ENCODE measurements at places on chromosomes 5 and 9.

DNA sequence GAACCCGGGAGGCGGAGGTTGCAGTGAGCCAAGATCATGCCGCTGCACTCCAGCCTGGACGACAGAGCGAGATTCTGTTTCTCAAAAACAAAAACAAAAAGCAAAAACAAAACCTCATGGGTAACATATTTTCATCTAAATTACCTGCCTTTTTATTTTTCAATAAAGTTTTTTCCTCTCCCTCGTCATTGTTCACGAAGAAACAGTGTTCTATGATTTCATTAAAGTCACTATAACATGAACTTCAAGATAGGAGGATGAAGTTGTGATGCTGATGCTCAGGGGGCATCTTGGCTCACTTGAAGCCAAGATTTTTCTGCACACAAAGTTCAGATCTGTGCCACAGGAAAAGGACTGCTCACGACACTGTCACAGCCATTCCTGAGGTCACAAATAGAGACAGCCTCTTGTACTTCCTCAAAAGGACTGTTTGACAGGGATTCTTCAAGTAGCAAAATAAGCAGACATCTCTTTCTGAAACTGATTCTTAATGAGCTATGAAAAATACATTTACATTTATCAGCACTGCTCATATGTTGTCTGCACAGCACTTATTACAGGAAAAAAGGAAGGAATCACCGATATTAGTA is 16.1 kb downstream of the NIPSNAP3B start:
- DNase-seq = no peak

DNA sequence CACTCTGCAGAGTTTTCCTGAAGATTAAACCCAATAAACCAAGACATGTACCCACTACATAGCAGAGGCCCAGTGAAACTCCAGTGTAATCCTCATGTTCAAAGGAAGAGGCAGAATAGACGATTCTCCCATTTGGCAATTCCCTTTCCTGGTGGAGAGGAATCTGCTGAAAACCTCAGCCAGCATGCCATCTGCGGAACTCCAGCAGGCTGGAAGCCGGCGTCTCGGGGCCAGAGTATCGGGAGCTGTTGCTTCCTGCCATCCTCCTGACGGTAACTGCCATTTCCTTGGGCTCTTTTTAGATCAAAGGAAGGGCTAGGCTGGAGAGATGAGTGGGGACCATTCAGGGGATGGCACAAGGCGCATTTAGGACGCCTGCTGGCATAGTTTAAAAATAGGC is 20.5 kb downstream of the NEURL1B start:
- DNase-seq = no peak

- no peak for DNase-seq
Observed at GRCh38 chr5:167814828-167815227, 476.6 kb upstream of the WWC1 start.

DNA sequence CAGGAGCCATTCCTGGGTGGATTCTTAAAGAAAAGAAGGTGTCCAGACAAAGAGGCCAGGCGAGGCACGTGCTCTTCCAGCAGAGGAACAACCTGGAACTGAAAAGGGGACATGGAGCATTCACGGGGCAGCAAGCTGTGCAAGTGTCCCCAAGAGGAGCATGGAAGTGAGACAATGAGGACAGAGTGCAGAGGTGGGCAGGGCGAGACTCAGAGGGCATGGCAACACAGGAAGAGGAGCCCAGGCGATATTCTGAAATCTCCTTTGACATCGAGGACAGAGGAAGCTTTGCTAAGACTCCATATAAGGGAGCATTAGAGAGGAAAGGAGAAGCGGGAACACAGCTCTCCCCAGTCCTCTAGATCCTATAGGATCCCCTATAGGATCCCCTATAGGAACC is 29.4 kb upstream of the SPATA31E1 start:
- no peak for DNase-seq

GRCh38 chr5:172806897-172807672 is 27.0 kb upstream of the ERGIC1 start:
- DNase-seq = peak; percentile 96

DNA sequence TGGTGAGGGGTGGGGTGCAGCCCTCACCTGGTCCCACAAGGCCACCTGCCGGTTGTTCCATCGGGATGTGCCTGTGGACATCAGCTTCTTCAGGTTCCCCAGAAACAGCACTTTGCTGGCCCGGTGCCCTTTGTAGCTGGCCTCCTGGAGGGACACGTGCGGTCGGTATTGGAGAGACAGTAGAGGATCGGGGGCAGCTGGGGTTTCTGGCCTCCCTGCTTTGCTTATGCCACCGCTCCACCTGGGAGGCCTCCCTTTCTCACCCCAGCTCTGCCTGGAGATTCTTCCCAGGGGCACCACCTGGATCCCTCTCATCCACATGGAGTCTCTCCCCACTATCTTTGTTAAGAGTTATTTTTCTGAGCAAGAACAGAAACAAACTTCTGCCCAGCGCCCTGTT is 13.1 kb upstream of the TRIM14 start:
- no peak for DNase-seq

- no peak for DNase-seq
Observed at GRCh38 chr9:123964761-123965160, 34.8 kb upstream of the DENND1A start.

DNA sequence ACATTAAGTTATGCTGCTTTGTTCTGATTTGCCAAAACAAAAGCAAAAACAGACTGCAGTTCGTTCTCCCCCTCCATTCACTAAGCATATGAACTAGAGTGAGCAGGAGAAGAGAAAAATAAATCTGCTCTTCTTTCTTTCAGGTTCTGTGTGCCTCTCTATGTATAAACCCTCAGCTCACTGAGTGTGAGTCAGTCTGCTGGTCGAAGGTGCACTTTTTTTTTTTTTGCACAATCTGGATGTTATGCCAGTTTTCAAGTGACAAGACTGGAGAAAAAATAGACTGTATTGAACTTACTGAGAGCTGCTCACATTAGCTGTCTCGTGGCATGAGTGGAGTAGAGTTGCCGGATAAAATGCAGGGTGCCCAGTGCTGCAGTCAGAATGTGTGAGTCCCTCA is 244.6 kb upstream of the ATP10B start:
- no peak for DNase-seq

GRCh38 chr5:923281-923873 is 30.7 kb downstream of the TRIP13 start:
- peak; percentile 62 for DNase-seq

- DNase-seq = no peak
Observed at GRCh38 chr9:125655691-125656410, 51.2 kb downstream of the MAPKAP1 start.

DNA sequence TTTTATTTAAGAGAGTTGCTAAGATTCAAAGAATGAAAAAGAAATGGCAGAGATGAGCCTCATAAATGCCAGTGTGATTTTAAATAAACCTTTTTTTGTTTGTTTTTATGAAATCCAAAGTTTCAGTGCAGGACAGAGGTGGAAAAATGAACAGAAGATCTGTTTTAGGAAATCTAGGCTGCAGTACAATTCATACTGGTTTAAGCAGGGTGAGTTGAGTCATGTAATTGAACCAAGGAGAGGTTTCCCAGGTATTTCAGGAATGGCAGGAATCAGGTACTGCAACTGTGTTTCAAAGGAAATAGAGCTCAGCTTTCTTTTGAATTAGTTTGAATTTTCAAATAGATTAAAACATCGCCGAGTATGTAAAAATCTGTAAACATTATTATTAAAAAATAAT is 3.0 kb upstream of the ANKRD31 start:
- no peak for DNase-seq

DNA sequence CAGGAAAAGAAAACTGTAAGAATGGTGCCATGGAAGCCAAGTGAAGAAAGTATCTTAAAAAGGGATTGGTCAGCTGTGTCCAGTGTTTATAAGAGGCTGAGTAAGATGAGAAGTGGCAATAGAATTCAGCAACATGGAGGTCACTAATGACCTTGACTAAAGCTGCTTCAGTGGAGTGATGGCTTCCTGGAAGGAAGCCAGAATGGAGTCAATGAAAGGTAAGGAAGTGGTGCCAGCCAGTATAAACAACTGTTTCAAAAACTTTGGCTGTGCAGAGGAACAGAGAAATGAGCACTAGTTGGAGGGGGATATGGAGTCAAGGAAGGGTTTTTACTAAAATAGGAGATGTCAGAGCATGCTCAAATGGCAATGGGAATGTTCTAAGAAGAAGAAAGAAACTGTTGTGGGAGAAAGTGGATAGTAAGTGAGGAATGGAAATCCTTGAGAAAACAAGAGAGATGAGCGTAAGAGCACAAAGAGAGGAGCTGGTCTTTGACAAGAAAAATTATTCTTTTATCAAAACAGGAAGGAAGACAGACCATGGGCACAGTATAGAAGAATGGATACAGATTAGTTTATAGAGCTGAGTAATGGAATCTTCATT is 11.1 kb upstream of the NRG2 start:
- DNase-seq = no peak

DNA sequence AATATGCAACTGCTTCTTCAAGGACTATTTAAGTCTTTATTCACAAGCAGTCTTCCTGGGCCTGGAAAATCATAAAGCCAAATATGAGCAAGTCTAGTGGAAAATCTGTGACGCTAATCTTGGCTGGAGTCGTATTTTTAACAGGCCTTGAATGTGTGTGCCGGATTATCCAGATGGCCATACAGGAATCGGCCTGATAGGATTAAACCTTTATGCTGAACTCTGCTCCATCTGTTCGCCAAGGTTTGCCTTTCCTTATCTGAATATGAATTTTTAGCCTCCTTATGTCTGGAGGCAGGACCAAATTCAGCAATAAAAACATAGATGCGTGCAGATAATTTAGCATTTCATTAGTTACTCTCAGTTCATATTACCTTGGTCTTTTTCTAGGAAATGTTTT is 294.5 kb downstream of the EBF1 start:
- DNase-seq = no peak

DNA sequence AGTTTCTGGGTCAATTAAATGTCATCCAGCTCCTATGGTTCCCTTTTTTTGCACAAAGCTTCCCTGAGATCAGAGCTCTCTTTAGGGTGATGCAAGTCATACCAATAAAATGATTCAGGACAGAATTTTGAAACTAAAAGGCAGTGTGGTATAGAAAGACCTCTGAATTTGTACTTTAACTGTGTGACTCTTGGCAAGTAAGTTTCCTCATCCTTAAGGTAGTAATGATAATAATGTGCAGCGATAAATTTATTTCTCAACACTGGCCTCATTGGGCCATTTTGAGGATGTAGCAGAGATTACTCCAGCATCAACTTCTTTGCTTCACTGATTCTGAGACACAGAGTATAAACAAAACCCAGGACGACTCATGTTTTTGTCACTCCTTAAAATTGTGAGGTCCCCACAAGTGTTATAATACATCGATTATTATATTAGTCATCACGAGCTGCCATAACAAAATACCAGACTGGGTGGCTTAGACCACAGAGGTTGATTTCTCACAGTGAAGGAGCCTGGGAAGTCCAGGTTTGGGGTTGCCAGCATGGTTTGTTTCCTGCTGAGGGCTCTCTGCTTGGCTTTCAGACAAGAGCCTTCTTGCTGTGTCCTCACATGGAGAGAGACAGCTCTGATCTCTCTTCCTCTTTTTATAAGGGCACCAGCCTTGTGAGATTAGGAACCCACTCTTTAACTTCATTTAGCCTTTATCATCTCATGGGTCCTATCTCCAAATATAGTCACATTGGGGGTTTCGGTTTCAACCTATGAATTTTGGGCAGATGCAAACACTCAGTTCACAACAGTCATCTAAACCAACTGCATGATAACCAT is 293.0 kb downstream of the ZNF608 start:
- DNase-seq = no peak

- DNase-seq = no peak
Observed at GRCh38 chr9:128389395-128390149, 18.4 kb downstream of the URM1 start.

GRCh38 chr9:37037503-37038301 is 3.6 kb upstream of the PAX5 start:
- no peak for DNase-seq

- no peak for DNase-seq
Observed at GRCh38 chr9:9912459-9912858, 700.3 kb downstream of the PTPRD start.

DNA sequence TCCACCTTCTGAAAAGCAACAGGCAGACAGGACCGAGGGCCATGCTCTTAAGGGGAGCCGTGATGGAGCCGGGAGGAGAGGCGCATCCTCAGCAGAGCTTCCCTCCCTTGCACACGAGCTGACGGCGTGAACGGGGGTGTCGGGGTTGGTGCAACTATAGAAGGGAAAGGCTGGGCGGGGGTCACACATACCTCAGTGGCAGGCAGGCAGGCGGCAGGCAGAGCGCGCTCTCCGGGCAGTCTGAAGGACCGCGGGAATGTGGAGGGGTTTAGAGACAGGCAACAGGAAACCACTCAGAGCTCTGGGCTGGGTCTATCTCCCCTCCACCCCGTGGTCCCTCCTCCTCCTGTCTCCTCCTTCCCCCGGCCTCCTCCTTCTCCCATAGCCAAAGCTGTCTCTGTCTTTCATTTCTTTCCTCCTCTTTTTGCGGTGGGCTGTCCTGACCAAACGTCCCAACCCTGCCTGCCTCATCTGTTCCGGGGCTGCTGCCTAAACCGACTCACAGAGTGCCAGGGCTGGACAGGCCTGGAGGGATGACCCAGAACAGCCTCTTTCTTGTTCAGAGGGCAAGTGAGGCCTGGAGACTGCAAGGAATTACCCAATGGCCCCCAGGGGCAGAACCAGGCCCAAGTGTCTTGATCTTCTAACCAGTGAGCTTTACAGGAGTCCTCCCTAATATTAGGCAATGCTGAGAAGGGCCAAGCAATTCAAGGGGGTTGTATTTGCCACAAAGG is at the start of gene SPARC:
SPARC (minus strand) TSS at position 242 of the 734 bp plus-strand sequence. CDS start 10,727 bp downstream, outside the sequence.
- no peak for DNase-seq

- no peak for DNase-seq
Observed at GRCh38 chr9:93644397-93645088, 68.2 kb downstream of the PHF2 start.

GRCh38 chr9:68974431-68974830 is 39.5 kb downstream of the PRKACG start:
- DNase-seq = no peak

- no peak for DNase-seq
Observed at GRCh38 chr5:14450018-14450524, 131.5 kb upstream of the OTULINL start.

DNA sequence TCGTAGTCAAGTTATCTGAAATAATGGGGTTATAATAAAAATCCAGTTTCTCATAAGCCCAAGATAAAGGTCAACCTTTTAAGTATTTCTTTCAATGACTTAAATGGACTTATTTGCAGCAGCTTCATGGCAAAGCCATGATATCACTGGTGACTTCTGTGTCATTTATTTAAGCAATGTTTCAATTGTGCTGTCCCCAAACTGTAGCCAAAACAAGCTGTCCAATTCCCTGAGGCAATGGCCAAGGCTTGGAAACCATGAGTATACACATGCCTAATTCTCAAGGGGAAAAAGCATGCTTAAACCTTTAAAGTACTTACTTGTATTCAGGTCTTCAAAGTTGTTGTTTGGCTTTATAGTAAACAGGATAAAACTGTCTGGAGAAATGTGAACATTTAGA is 376.4 kb upstream of the TNC start:
- DNase-seq = no peak

DNA sequence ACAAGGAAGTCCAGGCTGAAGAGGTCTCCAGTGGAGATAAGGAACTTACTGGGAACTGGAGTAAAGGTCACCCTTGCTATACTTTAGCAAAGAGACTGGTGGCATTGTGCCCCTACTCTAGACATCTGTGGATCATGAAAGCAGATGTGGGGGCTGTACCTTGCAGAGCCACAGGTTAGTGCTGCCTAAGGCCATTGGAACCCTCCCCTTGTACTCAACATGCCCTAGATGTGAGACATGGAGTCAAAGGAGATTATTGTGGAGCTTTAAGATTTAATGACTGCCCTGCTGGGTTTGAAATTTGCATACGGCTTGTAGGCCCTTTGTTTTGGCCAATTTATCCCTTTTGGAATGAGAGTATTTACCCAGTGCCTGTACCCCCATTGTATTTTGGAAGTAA is 397.3 kb upstream of the GRIN3A start:
- no peak for DNase-seq
